Stimulated activated naive B cell treated with anti-CD40 and anti-IgM and Interleukin-4, amounts not matched to agents 10 μg/mL and 1 μg/mL and 100 μg/mL, for 72 hours (primary cell): ENCODE measurements at places on chromosomes 7 and 10.
A peak's percentile ranks its signal among the peaks of the same experiment; 100 is the strongest.

DNA sequence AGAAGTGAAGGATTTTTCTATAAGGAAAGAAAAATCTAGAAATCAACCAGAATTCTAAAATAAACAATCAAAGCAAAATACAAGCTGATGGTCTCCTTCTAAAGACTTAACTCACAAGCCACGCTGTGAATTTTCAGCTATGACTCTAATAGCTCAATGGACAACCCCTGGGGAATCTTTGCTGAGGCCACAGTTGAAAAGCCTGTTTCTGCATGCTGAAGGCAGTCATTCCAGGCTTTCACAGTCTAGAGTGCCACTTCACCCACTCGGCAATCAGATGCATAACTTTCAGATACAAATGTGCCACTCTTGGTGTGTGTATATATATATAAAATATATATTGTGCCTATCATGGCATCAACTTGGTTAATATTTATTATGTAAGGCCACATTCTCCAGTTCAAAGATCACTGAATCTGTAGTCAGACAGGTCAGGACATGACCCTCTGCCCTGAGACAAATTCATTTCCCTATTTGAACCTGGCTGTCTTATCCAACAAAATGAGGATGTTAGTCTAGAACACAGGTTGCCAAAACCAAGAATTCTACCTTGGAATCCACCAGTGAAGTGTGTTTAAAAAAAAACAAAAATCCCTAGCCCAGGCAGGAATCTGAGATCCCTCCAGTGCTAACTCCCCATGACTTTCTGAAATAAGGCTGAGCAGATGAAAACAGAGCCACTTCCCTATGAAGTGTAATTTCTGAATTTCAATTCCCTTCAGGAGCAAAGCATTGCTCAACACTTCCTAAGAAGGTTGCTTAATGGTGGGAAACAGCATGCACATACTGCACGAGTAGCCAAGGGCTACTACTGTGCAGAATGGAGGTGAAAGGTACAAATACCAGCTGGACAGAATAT is 9.9 kb downstream of the LIPA start:
- no peak for DNase-seq

DNA sequence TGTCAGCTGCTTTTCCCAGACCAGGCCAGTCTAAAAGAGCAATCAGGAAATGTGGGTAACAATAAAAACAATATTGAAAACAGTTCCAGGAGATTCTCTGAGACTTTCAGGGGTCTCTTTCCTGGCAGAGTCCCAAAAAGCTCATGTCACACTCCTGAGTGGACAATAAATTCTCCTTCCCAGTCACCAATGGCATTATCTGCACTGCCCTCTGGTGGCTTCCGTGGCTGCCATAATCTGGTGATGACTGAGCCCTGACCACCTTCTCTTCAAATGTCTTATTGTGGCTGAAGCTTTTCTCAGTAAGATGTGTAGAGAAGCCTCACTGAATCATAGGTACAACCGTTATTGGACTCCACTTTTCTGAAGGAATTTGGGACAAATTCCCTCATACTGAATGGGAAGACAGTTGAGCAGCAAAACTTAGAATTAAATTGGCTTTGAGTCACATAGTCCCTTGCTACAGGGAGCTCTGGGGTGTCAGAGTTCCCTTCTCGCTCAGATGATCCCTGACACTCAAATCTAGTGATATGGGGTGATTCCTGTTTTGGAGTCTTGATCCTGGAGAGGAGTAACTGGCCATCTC is 24.4 kb upstream of the ASAH2 start:
- peak; percentile 36 for DNase-seq

GRCh38 chr10:125812128-125812750 is 10.8 kb downstream of the UROS start:
- no peak for DNase-seq

- no peak for DNase-seq
These were observed 116.7 kb downstream of the VIPR2 start for GRCh38 chr7:159027789-159028507.

DNA sequence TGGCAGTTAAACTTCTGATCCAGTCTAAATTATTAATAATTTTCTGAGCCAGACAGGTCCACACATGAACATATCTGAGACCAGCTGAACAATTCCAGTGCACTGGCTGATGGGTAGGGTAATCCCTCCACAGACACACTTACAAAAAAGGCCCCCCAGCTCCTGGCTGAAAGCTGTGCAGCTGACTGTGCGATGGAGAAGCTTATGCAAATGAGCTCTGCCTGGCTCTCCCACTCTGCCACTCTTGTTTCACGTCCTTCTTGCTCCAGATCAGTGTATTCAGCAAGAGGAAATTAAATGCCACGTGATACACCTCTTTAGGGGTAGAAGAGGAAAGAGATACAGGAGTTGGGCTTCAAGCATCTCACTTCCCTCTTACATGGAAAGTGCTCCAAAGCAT is 76.4 kb upstream of the FEZF1 start:
- no peak for DNase-seq

DNA sequence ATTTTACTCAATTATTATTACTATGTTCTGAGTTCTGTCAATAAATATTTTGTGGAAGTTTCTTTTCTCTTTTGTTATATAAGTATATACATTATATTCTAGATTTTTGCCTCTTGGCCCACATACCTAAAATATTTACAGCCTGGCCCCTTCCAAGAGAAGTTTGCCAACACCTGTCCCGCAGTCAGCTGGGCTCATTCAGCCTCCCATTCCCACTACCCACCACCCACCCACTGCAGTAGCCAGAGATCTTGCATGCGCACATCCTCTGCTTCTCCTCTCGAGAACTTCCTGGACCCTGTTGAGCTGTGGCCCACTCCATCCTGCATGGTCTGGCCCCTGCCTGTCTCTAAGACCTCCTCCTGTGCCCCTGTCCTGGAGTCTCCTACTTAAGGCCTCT is 33.6 kb downstream of the WIPF3 start:
- no peak for DNase-seq

GRCh38 chr7:150451833-150452461 is 1.5 kb downstream of the GIMAP8 start:
- DNase-seq, result no peak

DNA sequence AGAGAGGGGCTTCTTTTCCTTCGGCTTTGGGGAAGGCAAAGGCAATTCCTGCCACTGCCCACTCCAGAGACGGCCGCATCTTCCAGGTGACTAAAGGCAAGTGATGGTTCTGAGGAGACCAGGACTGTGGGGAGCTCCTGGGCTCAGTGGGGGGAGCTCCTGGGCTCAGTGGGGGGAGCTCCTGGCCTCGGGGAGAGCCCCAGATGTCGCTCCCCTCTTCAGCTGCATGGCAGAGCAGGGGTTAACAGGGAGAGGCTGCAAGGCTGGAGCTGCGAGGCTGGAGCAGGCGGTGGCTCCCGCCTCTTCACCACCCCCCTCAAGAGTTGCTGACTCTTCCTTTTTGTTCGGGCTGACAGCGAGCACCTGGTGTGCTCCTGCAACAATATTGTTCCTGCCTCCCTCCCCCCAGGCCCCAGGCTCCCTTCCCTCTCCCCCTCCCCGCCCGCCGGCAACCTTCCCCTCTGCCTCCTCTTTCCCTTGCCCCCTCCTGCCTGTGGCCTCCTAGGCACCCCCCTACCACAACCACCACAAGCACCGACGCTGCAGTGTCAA is 56.3 kb upstream of the LBX1 start:
- no peak for DNase-seq
